ENCODE measurements at places on chromosomes 2 and 18. TPM values are rescaled to one million over a fixed set of nuclear protein-coding genes. Genes with fewer than 3 reads are reported as not detected.

The GPR39 gene
- 0.25 TPM for total RNA-seq

The STPG4 gene
- total RNA-seq: 0.26 TPM

The CFAP65 gene
- 0.93 TPM for total RNA-seq

The GALR1 gene
- not detected for total RNA-seq

The CLIP4 gene
- total RNA-seq: 14.5 TPM

The MLPH gene
- not detected for total RNA-seq

The EMILIN2 gene
- 19.2 TPM for total RNA-seq

The NOL4 gene
- total RNA-seq: 0.63 TPM

The SNORC gene
- 3.0 TPM for total RNA-seq

The KIAA2012 gene
- 0.07 TPM for total RNA-seq

The NAT8 gene
- not detected for total RNA-seq

The PPP1R7 gene
- total RNA-seq: 59.0 TPM

The DDX18 gene
- 77.9 TPM for total RNA-seq

The TRAF3IP1 gene
- 20.7 TPM for total RNA-seq

The GKN1 gene
- total RNA-seq: not detected

The PIEZO2 gene
- total RNA-seq: 17.0 TPM

The ALPI gene
- not detected for total RNA-seq

The IL36B gene
- total RNA-seq: not detected

The TSPYL6 gene
- total RNA-seq: not detected

The TSHZ1 gene
- total RNA-seq: 6.9 TPM

The PDCL3 gene
- total RNA-seq: 35.4 TPM

The CERS6 gene
- 27.4 TPM for total RNA-seq

The SPEG gene
- 13.4 TPM for total RNA-seq

The RAX gene
- not detected for total RNA-seq

The SPATA3 gene
- total RNA-seq: not detected

The CPS1 gene
- total RNA-seq: 7.9 TPM

The FRZB gene
- 32.9 TPM for total RNA-seq

The TUBA4B gene
- total RNA-seq: not detected

The INPP5D gene
- total RNA-seq: 0.28 TPM

The INHBB gene
- total RNA-seq: 0.14 TPM

The GNAL gene
- total RNA-seq: 20.4 TPM

The LCT gene
- total RNA-seq: 0.19 TPM

The FIGN gene
- 58.1 TPM for total RNA-seq

The SP110 gene
- 5.3 TPM for total RNA-seq

The CMPK2 gene
- total RNA-seq: 2.2 TPM

The RIT2 gene
- total RNA-seq: not detected

The IL36G gene
- total RNA-seq: not detected

The ITGA4 gene
- 75.6 TPM for total RNA-seq

The DES gene
- 0.28 TPM for total RNA-seq

The DHRS9 gene
- not detected for total RNA-seq

The SKOR2 gene
- 1.4 TPM for total RNA-seq

The BCL11A gene
- total RNA-seq: 2.3 TPM

The CLEC4F gene
- total RNA-seq: not detected

The LINC00305 gene
- total RNA-seq: not detected

The LRATD1 gene
- 3.6 TPM for total RNA-seq

The FBLN7 gene
- 21.4 TPM for total RNA-seq

The CPO gene
- 0.47 TPM for total RNA-seq

The CD8B2 gene
- not detected for total RNA-seq

The IGFBP2 gene
- total RNA-seq: 366 TPM

The IL18R1 gene
- total RNA-seq: not detected

The TPRKB gene
- total RNA-seq: 46.2 TPM

The IKZF2 gene
- total RNA-seq: 7.6 TPM
